ENCODE measurements at places on chromosomes 6 and 20.

DNA sequence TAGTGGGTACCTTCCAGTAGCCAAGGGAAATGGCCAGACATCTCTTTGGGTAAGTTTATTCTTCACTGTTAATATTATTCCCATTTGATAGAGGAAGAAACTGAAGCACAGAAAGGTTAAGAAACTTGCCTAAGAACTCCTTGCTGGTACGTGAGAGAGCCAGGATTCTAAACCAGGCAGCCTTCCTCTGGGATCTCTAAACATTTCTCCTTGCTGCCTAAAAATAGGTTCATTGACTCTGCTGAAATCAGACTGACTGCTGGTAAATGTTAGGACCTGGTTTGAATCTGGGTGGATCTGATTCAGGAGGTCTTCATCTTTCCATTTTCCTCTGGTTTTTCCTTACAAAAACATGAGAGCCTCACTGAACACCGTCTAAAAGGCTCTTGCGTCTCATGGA lies 186.9 kb downstream of the AIG1 start:
- DNase-seq = no peak

DNA sequence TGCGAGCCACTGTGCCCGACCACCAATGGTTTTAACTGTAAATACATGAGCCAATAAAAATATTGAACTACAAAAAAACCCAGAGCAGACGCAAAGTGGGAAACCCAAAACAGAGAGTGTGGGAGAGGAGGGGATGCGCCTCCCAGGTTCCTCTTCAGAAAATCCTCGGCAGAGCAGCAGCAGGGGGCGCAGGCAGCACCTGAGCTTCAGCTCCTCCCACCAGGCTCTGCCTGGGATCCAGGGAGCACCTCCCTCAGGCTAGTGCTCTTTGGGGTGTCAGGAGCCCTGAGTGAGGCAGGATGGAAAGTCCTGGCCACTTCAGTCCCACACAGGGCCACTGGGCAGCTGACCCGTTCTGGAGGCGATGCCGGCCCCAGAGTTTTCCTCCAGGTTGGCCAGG lies 536.9 kb upstream of the CDH4 start:
- DNase-seq = no peak

DNA sequence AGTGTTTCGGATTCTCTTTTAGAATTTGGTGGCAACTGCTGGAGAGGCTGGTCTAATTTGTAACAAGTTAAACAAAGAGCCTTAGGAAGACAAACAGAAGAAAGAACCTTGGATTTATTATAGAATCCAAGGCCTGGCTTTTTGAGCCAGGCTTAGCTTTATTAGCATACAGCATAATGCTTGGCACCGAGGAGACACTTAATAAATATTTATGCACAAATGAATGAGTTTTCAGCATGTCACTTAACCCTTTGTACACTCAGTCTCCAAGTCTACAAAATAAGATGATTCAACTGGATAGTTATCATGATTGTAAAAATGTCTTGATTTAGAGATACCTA lies 38.2 kb upstream of the AFDN start:
- DNase-seq = no peak

GRCh38 chr6:13813621-13814175 lies 659 bp downstream of the MCUR1 start:
- DNase-seq = no peak

DNA sequence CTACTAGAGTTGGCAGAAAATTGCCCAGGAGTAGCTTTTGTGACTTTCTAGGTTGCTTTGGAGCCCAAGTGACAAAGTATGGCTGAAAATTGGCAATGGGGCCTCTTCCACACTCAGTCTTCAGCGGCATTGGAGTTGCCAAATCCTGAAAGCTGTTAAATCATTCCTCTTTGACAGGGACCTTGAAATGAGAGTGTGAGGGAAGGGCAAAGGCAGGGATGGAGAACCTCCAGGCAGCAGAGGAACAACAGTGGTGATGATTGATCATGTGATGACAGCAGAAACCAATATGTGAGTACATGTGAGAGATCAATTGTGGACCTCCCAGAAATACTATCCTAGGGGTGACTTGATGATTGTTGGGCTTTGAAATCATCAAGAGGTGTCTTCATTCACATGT lies 393.9 kb downstream of the KIF16B start:
- no peak for DNase-seq

DNA sequence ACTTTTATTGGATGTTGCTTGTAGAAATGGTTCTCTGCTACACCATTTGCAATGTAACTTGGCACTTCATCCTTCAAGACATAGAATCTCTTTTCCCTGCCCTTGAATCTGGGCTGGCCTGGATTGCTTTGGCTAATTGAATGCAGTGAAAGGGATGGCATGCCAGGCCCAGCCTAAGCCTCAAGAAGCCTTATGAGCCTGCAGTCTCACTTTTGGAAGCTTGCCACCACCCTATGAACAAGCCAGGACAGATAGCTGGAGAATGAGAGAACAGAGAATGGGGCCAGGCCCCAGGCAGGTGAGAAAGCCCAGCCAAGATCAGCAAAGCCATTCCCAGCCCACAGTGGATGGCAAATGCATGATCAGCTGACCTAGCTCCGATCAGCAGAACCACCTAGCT lies 350.7 kb upstream of the RNF24 start:
- no peak for DNase-seq
